ENCODE measurements at places on chromosomes 6 and 20. TPM values are rescaled to one million over a fixed set of nuclear protein-coding genes. Genes with fewer than 3 reads are reported as not detected.

The SLA2 gene
- not detected for total RNA-seq

The C6orf15 gene
- total RNA-seq = not detected

The KCNK5 gene
- total RNA-seq = not detected

The SAMD10 gene
- total RNA-seq = 2.4 TPM

The PGK2 gene
- not detected for total RNA-seq

The CDH26 gene
- 0.32 TPM for total RNA-seq

The HLA-C gene
- 380 TPM for total RNA-seq

The MYT1 gene
- not detected for total RNA-seq

The HNF4A gene
- not detected for total RNA-seq

The HFE gene
- 19.0 TPM for total RNA-seq

The TUBB1 gene
- not detected for total RNA-seq

The PARD6B gene
- total RNA-seq = 0.32 TPM

The MYL9 gene
- 97.7 TPM for total RNA-seq

The GPX5 gene
- not detected for total RNA-seq

The SRMS gene
- total RNA-seq = not detected

The ID4 gene
- total RNA-seq = 27.7 TPM

The COL9A3 gene
- total RNA-seq = 22.5 TPM

The LRRC73 gene
- 1.5 TPM for total RNA-seq

The SNAP25 gene
- total RNA-seq = not detected

The UBD gene
- total RNA-seq = not detected

The GPLD1 gene
- 1.8 TPM for total RNA-seq

The HIVEP1 gene
- 9.4 TPM for total RNA-seq

The IP6K3 gene
- not detected for total RNA-seq

The REM1 gene
- total RNA-seq = 3.4 TPM

The GRM1 gene
- not detected for total RNA-seq

The TFAP2C gene
- not detected for total RNA-seq

The SLC13A3 gene
- 0.36 TPM for total RNA-seq

The DYNLT2 gene
- not detected for total RNA-seq

The SLC32A1 gene
- total RNA-seq = not detected

The DEFB115 gene
- not detected for total RNA-seq

The SLC2A10 gene
- total RNA-seq = 43.7 TPM

The MYO6 gene
- 5.1 TPM for total RNA-seq

The C20orf144 gene
- total RNA-seq = not detected

The SPATA25 gene
- not detected for total RNA-seq

Data from cardiac atrium fibroblast (primary cell).